Activated T-cell treated with anti-CD3 and anti-CD28 coated beads, Interleukin-2, amount 50 U/mL, for 1 hour (primary cell): ENCODE measurements at places on chromosomes 3 and 15.
A peak's percentile ranks its signal among the peaks of the same experiment; 100 is the strongest.

GRCh38 chr3:195154111-195154791 is 116.7 kb downstream of the XXYLT1 start:
- no peak for DNase-seq

DNA sequence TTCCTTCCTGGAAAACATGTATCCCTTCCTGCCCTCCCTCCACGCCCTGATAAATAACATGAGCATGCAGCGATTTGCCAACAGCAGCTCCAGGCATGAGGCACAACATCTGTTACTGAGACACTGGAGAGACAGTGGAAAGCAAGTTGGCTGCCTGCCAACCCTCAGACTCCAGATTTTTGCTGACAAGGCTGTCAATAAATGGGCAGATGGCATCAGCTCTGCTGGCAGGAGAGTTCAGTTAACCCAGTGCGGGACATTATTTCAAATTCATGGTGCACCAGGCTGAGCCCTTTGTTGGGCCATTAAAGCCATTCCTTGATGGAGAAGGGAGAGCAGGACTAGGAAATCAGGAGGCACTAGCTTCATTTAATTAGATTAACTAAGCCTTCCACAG is 293.3 kb downstream of the MEX3B start:
- DNase-seq: no peak

DNA sequence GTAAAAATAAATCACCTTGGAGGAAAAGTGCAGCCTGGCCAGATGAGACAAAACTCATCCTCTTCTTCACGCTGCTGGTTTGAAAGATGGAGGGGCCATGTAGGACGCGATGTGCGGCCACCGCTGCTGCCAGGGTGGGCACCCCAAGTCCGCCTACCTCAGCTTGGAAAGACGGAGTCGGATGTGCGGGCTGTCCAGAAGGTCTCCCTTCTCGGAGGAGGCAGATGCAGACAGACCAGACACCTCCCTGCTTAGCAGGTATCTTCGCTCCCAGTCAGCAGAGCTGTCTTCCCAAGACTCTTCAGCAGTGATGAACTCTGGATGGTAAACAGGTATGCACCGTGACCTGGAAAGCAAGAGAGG is 71.4 kb downstream of the OCA2 start:
- no peak for DNase-seq

GRCh38 chr15:95698230-95698629 is 632.3 kb upstream of the NR2F2 start:
- DNase-seq: no peak

DNA sequence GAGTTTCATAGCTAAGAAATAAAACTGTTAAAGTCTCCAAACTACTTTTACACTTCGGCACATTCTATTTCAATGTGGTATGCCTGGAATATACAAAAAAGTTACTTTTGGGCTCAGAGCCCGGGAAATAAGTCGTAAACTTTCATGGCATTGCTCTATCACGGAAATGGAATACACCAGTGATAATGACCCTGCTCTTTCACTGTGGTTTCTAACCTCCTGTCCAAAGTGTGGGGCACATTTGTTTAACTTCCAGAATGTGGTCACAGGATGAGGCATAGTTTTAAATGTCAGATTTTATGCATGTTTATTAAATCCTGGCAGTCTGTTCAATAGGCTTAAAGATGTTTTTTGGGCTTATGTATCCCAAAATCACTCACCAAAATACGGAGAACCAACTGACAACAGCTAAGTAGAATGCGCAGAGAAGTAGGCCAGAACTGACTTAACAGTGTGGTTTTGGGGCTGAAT is 5.1 kb downstream of the CXCR6 start:
- no peak for DNase-seq

DNA sequence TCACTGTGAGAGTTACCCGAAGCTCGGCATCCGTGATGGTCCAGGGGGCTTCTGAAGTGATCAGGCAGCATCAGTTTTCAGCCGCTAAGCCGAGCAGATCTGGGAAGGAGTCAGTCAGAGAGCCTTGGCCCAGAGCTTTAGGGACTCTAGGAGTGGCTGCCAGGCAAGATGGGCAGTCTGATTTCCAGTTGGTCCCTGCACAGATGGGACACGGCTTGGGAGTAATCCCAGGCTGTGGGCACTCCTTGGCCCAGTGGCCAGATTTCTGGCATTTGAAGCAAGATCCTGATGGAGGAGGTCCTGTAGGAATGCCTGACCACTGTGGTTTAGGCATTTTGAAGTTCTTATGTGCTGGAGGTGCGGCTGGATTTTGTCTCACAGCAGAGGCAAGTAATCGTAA is 10.5 kb upstream of the IP6K2 start:
- no peak for DNase-seq

- DNase-seq: no peak
Measured at GRCh38 chr3:139652561-139652960, 25.2 kb downstream of the NMNAT3 start.

GRCh38 chr15:91568036-91568435 is 285.5 kb upstream of the SLCO3A1 start:
- no peak for DNase-seq

DNA sequence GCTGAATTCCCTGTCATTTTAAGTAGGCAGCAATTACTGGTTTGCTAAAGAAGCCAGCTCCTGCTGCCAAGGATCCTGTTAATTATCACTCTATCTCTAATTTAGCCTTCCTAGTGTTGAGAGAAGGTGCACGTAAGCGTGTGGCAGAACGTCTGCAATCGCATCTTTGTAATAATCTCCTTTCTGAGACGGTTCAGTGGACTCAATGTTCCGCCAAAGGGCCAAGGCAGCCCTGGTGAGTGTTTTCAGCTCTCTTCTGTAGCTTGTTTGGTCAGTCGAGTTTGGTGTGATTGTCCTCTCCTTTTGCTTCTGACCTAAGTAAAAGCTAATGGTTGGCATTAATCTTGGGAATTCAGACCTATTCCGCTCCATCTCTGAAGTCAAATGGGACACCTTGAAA is 24.2 kb downstream of the MITF start:
- no peak for DNase-seq

DNA sequence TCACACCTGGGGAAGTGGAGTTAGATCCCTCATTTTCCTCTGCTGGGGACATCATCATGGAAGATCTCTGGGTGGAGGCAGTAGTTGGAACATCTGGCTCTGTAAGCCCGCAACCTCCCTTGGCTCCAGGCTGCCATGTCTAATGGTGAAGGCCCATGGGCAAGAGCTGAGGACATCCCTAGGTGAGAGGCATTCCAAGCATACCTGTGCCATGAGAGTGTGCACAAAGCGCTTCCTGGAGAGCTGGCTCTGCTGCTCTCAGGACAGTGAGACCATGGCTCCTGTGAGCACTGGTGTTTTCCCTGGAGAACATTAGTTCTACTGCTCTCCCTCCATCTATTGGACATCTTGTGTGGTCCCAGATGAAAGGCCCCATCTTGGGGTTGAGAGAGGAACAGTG is 7.7 kb downstream of the MAPKAPK3 start:
- no peak for DNase-seq

GRCh38 chr3:178690571-178690970 is 154.3 kb downstream of the KCNMB2 start:
- DNase-seq: no peak

DNA sequence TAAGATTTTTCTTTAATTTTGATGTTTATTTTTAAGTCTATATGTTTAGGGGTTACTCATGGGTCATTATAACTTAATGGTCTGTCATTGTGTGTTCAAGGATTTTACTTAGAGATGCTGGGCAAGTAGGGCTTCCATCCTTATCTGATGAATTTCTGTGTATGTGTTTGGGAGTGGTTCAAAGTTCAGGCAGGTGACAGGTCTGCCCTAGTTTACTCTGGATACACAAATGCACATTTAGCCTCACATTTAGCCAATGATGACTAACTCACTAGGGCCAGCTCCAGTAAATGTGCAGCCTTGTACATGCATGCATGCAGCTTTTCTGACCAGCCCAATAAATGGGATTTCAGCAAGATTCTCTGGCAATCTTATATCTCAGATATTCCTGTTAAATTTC is 554.1 kb downstream of the SI start:
- no peak for DNase-seq

DNA sequence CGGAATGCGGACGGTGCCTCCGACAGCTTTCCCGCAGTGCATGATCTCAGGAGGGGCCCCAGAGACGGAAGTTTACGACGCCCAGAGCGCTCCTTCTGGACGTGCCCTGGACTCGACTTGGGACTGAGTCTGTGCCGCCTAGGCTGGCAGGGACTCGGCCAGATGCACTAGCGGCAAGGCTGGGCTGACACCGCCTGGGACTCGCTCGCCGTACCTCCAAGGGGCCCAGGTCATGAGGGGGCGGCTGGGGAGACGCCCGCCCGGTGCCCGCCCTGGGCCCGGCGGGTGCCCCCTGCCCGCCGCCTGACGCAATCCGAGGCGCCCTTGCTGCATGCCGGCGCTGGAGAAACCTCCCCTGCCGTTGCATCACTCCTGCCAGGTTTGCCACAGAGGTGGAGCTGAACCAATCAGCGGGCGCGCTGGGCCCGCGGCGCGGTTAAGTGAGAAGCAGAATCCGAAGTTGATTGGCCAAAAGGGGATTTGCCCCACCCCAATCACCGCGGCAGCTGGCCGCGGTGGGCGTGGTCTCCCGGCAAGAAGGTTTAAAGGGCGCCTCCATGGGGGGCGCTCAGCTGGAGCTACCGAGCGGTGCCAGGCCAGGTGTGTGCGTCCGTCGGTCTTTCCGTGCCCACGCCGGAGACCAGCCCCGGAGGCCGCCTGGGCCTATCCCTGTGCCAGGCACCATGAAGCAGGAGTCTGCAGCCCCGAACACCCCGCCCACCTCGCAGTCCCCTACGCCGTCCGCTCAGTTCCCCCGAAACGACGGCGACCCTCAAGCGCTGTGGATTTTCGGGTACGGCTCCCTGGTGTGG is at the start of gene CHAC1:
TSS of gene CHAC1 (plus strand) at position 571 of the 812 bp plus-strand sequence. CDS start at position 684, 113 bp downstream.
- peak; percentile 94 for DNase-seq

GRCh38 chr15:50676799-50677483 is 9.7 kb downstream of the TRPM7 start:
- DNase-seq: no peak

GRCh38 chr3:4418156-4418555 is 48.9 kb downstream of the SUMF1 start:
- no peak for DNase-seq

DNA sequence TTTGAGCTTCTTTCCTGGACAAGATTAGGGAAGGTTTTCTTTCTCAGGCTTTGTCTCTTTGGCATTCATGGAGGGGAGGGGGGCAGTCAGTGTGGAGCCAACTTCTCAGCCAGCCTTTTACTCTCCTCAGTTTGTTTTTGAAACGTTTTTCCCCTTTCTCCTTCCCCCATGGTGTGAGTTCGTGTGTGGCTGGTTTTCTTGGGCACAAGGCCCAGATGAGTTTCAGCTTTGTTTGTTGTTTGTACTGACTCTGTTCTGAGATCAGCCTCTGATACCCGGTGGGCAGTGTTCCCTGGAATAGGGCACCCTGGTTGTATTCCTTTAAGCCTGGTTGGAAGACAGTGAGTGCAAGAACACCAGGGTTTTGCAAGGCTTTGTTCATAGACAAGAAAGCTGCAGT is 168.2 kb upstream of the RARB start:
- DNase-seq: no peak

GRCh38 chr15:74384881-74385643 is 17.6 kb upstream of the CYP11A1 start:
- DNase-seq: peak; percentile 50

DNA sequence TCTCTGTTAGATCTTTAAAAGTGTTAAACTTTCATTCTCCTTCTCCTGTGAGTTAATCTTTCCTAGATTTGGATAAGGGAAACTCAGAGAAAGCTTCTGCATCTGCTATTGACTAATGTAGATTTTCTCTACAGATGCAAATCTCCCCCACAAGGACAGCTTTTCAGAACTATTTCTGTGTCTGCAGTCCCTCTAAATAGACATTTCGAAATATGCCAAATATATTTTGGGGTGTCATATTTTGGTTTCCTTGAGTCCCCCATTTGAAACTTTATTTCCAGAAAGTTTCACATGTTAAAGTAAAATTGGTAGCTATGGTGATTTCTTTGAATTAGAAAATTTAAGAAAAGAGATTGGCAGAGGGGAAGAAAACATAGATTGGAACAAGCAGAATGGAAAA is 852.3 kb upstream of the ALCAM start:
- no peak for DNase-seq

- DNase-seq: no peak
Measured at GRCh38 chr3:79986338-79986737, 218.5 kb upstream of the ROBO1 start.

DNA sequence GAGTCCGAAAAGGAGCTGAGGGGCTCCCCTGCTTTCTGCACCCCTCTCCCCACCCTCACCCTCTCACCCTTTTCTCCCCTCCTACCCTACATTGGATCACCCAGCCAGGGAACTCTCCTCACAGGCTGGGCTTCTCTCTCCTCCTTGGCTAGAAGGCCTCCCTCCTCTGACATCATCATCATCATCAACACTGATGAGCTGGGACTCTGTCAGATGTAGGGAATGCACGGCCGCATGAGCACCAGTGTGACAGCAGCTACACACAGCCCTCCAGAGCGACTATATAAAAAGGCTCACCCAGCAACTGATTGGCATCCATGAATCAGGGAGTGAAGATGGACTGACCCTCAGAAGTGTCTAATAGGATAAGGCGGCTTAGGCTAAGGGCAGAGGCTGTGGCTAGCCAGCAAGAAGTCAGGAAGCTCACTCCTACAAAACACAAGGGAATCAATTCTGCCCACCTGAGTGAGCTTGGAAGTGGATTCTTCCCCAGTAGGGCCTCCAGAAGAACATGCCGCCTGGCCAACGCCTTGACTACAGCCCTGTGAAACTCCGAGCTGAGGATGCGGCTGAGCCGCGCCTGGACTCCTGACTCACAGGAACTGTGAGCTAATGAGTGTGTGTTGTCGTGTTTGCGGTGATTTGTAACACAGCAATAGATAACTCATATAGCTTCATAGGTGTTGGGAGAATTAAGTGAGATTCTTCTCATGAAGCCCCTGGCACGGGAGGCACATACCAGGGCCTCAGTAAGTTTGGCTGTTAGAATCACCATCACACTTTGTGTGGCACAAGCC is 147.6 kb downstream of the FAM43A start:
- no peak for DNase-seq

DNA sequence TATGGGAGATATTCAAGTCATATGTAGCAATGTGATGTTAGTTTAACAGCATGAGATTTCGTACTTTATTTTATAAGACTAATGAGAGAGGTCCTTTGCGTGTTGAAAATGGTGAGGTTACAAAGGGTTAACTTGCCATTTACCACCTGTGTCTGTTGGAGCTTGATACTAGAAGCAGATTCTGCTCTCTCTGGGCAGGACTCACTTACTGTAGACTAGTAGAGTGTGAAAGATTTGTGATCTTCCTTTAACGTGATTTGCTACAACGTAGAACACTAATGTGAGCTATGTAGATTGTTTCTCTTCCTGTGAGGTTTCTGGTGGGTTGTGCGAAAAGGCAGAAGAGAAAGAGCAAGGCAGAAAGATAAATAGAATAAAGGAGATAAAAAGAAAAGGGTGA is 1.1 kb downstream of the TP63 start:
- no peak for DNase-seq

GRCh38 chr3:131597816-131598215 is 95.0 kb upstream of the MRPL3 start:
- DNase-seq: no peak

DNA sequence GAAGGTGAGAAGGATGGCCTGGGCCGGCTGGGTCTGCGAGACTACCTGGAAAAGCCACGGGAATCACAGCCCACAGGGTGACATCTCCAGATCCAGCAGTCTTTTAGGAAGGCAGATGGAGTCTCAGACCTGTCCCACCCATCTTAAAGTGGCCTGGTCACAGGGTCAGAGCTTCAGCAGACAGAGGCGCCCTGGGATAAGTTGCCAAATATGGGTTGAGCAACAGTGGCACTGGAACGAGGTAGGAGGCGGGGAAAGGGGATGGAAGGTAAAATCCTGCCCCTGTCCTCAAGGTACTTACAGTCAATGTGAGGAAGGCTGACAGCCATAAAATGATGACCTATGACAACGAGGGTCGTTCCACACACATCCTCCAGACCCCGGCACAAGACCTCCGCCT is 80.7 kb downstream of the LIPC start:
- no peak for DNase-seq
